B cell (primary cell): ENCODE measurements at places on chromosomes 4 and X.

DNA sequence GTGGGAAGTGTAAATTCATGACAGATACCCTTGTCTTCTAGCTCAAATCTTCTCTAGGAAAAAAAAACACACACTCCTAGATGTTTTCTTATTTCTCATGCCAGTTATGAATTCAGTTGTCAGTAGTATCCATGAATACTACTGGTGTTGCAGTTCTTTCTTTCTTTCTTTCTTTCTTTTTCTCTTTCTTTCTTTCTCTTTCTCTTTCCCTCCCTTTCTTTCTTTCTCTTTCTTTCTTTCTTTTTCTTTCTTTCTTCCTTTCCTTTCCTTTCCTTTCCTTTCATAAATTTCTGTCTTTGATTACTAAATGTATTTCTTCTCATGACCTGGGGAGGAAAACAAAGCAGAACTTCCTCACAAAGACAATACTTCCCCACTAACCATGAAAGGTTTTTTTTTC is 253.8 kb downstream of the PCDH7 start:
- no peak for DNase-seq

GRCh38 chrX:10062980-10063379 is 93.8 kb upstream of the CLCN4 start:
- no peak for DNase-seq

DNA sequence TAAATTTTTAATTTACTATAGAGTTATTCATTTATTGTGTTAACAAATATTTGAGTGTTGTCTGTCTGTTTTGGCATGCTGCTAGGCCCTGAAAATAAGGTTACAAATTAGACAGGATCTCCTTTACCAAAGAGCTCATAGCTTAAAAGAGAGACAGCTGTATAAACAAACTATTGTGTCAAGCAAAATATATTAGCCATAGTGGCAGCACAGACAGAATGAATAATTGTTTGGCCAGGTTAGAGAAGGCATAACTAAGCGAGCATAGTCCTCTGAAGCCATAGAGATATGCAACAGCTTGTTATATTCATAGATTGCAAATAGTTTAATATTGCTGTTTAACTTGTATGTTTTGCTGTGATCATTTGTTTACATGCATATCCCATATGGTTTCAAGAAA is 66.7 kb upstream of the NDUFC1 start:
- DNase-seq = no peak

DNA sequence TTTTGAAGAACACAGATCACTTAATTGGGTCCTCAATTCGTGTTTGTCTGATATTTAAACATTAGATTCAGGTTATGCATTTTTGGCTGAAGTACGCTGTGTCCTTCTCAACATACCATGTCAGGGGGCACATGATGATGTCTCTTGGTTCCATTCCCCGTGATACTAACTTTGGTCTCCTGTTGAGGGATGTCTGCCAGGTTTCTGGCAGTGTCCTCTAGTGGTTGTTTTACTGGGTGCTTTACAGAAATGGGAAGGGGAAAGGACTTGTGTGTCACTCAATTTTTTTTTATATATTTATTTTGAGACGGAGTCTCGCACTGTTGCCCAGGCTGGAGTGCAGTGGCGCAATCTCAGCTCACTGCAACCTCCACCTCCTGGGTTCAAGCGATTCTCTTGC is 58.2 kb downstream of the WWC2 start:
- DNase-seq = no peak

GRCh38 chr4:26050212-26050643 is 136.2 kb downstream of the SMIM20 start:
- DNase-seq = no peak

GRCh38 chr4:85772470-85772869 is 297.5 kb downstream of the ARHGAP24 start:
- no peak for DNase-seq

DNA sequence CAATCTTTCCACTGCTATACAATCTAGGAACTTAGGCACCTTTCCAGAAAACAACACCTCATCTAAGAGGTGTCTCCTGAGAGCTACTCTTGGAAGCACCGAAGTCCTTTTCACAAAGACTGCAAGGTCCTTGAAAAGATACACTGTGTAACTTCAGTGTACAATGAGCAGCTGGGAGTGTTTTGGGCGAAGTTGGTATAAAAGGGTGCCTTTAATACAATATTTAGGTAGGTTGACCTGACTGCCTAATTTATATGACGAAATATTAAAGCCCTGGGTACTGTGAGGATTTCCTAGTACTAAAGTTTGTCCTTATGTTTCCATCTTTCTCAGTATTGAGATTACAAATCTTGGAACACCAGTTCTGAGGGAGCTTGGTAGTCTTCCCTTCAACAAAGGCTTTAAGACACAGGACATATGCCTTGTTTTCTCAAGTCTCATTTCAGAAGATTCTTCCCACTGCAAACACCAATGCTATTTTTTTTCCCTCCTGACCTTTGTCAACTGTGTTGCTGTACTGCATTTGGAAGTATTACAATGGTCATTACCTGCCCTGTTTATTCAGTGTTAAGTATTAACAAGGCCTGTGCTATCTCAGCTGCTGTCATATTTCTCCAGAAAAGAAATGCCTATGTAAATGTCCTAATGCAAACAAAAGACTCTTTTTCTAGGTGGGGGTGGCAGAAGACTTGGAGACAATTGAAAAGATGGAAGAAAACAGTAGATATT is 134.2 kb downstream of the MAML3 start:
- DNase-seq = peak; percentile 6

DNA sequence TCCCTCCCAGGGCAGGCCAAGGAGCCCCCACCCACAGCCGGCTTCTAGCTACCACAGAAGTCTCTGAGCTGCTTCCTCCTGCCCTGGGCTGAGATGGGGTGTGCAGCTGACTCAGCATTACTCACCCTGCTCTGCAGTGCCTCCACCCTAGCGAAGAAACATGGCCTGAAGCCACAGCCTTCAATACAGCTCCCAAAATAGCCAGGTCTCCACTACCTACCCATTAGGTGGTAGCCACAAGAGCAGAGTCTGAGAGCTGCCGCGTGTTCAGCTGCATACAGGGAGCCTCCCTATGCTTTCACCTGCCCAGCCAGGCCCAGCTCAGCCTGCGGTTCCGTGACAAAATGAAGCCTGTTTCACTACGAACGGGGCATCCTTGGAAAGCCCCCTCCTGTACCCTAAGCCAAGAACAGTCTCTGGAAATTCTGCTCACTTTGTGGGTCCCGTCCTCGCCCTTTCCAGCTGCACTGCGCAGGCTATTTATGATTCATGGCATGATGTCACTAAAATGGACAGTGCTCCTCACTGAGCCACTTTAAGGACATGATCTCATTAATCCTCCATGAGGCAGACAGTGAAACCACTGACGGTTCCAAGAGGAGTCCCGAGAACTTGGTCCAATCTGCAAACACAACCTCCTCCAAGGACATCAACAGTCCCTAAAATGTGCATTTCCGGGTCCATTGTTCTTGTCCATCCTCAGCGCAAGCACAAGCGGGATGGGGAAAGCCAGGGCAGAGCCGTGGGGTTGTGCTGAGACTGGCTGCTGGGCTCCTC is 20.2 kb downstream of the WDR1 start:
- peak; percentile 30 for DNase-seq

DNA sequence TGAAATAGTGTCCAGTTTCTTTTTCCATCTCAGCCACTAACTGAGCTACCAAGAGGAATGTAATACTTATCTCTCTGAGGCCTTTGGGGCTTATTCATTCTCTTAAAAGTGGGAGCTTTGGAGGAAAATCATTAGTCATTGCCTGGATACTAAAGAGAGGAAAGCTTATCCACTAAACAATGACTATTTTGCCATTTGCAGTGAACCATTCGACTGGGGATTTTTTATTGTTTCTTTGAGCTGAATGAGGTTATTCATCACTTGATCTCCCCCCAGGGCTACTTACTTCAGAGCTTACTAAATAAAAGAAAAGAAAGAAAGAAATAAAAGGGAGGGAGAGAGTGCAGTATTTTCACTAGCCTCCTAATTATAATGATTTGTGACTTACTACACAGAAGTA is 1329.5 kb upstream of the TENM3 start:
- no peak for DNase-seq

GRCh38 chr4:8777320-8778196 is 94.1 kb downstream of the HMX1 start:
- DNase-seq = no peak
